Upper lobe of left lung (tissue), 6 donors: ENCODE measurements at places on chromosomes 16 and 17. TPM values are rescaled to one million over a fixed set of nuclear protein-coding genes. Genes with fewer than 3 reads are reported as not detected.

GRCh38 chr17:18226284-18226945 is 980 bp downstream of the LLGL1 start:
- peak overlapping the region; percentile 75 for H3K27ac ChIP-seq
- H3K36me3 ChIP-seq = no peaks in the 10 kb centered on the region
- peaks cover 16% of the 10 kb centered on the region for H3K4me1 ChIP-seq
- peak overlapping the region; percentile 49 for H3K4me3 ChIP-seq
- no peak for DNase-seq

DNA sequence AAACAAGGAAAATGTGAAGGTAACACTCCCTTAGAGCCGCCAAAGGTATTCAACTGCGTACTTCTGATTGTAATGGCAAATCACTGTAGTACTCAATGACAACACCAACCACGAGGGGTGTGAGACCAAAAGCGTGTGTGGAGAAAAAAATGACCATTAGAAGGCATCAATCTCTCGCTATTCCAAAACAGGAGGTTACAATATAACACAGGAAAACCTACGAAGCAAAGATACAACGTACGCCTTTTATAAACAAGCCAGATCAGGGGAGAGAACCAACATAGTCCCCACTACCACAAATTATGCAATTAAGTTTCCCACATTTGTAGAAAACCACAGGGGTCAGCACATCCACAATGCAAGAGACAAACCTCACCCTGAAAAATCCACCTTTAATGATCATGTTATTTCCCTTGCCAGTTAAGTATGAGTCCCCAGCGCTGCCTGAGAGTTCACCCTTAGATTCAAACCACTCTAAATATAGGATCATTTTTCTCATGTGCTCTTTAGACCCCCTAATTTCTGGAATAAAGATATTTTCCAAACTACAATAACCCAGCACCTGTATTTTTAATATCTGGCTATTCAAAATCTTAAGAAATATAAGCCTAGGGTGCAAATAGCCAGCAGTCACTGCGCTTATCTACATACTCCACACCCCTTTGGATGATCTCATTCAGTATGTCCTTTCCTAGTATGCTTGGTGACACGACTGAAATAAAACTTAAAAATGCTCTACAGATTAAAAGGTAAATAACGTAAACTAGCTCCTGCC is 12.4 kb downstream of the TEX14 start:
- H3K36me3 ChIP-seq = no peaks in the 10 kb centered on the region
- no peak for DNase-seq
- no peaks in the 10 kb centered on the region for H3K4me1 ChIP-seq
- H3K4me3 ChIP-seq = no peak overlapping the region
- H3K27ac ChIP-seq = no peak overlapping the region
- H3K27me3 ChIP-seq = no peaks in the 10 kb centered on the region

- H3K36me3 ChIP-seq = peaks cover 12% of the 10 kb centered on the region
- no peaks in the 10 kb centered on the region for H3K27me3 ChIP-seq
- no peak overlapping the region for H3K4me3 ChIP-seq
Measured at GRCh38 chr16:27238016-27238587, 30.5 kb downstream of the NSMCE1 start.

DNA sequence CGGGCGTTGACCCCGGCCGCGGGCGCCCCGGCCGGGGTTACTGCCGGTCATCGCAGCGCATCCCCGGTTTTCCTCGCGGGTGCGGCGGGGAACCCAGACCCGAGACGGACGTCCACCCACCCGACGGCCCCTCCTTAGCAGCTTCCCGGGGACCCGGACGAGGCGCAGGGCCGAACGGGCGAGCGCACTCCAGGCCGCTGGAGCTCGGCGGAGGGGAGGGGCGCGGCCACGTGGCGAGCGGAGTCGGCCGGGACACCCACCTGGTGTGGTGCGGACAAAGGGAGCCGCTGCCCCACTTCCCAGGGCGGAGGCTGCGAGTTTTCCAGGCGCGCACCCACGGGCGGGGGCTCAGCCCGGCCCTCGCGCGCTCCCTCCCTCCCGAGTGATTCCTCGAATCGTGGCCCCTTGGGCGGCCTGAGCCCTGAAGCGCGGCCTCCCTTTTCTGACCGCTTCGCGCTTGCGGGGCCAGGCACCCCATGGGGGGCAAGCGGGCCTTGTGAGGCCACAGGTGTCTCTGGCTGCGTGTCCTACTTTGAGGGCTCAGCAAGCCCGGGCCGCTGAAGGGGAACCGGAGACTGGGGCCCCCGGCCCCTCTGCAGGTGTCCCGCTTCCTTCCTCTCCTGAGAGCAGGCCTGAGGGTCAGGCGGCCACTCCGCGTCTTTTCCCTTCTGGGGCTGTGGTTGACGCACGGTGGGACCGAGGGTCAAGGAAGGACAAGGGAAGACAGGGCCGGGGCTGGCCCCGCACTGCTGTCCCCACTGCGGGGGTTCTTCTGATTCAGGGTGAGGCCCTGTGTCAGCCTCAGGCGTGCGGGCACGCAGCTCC is 1.1 kb upstream of the FASN start:
- H3K4me1 ChIP-seq = peaks cover 41% of the 10 kb centered on the region
- H3K36me3 ChIP-seq = peaks cover 20% of the 10 kb centered on the region
- peak overlapping the region; percentile 92 for H3K4me3 ChIP-seq

- H3K4me3 ChIP-seq = no peak overlapping the region
- peak; percentile 63 for DNase-seq
- H3K4me1 ChIP-seq = peaks cover 3% of the 10 kb centered on the region
- H3K27ac ChIP-seq = no peak overlapping the region
- H3K27me3 ChIP-seq = no peaks in the 10 kb centered on the region
- no peaks in the 10 kb centered on the region for H3K36me3 ChIP-seq
Measured at GRCh38 chr17:44587339-44587738, 30.1 kb downstream of the FZD2 start.

DNA sequence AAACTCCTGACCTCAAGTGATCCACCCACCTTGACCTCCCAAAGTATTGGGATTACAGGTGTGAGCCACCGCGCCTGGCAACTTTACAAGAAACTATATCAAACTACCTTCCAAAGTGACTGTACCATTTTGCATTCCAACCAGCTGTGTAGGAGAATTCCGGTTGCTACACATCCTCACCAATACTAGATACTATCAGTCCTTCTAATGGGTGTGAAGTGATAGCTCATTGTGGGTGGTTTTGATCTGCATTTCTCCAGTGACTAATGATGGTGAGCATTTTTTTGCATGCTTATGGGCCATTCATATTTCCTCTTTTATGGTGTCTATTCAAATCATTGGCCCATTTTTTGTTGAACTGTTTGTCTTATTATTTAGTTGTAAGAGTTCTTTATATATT is 37.7 kb downstream of the SCNN1B start:
- H3K27me3 ChIP-seq = no peaks in the 10 kb centered on the region
- H3K27ac ChIP-seq = no peak overlapping the region
- no peak for DNase-seq

GRCh38 chr16:49833796-49834530 is 21.9 kb downstream of the ZNF423 start:
- no peak overlapping the region for H3K4me3 ChIP-seq
- no peaks in the 10 kb centered on the region for H3K36me3 ChIP-seq
- DNase-seq = no peak

- H3K36me3 ChIP-seq = no peaks in the 10 kb centered on the region
- H3K27me3 ChIP-seq = no peaks in the 10 kb centered on the region
- H3K27ac ChIP-seq = no peak overlapping the region
- no peak overlapping the region for H3K4me3 ChIP-seq
Measured at GRCh38 chr17:10357768-10358167, 15.0 kb downstream of the MYH13 start.

GRCh38 chr16:10552998-10553491 is 27.4 kb downstream of the EMP2 start:
- H3K4me1 ChIP-seq = peaks cover 42% of the 10 kb centered on the region
- H3K27ac ChIP-seq = peak overlapping the region; percentile 70
- H3K36me3 ChIP-seq = no peaks in the 10 kb centered on the region
- DNase-seq = no peak

DNA sequence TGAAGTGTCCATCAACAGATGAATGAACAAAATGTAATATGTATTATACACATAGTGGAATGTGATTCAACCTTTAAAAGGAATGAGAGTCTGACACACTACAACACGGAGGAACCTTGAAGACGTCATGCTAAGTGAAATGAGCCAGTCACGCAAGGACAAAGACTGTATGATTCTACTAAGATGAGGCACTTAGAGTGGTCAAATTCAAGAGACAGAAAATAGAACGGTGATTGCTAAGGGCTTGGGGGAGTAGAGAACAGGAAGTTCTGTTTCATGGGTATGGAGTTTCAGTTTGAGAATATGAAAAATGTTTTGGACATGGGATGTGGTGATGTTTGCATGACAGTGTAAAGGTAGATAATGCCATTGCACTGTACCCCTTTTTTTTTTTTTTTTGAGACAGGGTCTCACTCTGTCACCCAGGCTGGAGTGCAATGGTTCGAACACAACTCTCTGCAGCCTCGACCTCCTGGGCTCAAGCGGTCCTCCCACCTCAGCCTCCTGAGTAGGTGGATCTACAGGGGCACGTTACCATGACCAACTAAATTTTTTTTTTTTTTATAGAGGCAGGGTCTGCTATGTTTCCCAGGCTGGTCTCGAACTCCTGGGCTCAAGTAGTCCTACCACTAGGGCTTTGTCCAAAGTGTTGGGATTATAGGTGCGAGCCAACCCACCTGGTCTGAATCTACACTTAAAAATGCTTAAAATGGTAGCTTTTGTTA is 2.9 kb upstream of the CCDC102A start:
- no peaks in the 10 kb centered on the region for H3K36me3 ChIP-seq
- H3K4me3 ChIP-seq = no peak overlapping the region
- DNase-seq = no peak
- H3K4me1 ChIP-seq = peaks cover 22% of the 10 kb centered on the region
- H3K27me3 ChIP-seq = no peaks in the 10 kb centered on the region

DNA sequence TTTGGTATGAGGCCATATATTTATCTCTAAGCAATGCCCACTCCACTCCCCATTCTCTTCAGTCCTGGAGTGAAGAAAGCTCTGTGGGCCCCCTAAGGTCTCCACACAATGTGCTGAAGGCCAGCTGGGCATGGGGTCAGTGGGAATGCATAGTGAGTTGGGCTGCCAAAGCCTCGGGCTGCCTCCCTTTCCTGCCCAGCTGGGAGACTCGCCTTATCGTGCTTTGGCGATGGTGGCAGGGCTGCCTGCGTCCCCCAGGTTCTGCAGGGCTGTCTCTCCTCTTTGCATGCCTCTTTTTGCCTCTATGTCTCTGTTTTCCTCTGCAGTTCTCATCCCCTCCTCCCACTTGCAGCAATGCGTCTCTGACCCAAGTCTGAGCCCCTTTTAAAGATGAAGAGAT is 116.5 kb downstream of the CYLD start:
- DNase-seq = peak; percentile 29
- no peaks in the 10 kb centered on the region for H3K36me3 ChIP-seq
- no peaks in the 10 kb centered on the region for H3K4me1 ChIP-seq
- H3K4me3 ChIP-seq = no peak overlapping the region
- no peaks in the 10 kb centered on the region for H3K27me3 ChIP-seq

- H3K4me3 ChIP-seq = no peak overlapping the region
- no peaks in the 10 kb centered on the region for H3K27me3 ChIP-seq
- no peak overlapping the region for H3K27ac ChIP-seq
Measured at GRCh38 chr17:77856551-77857305, 101.8 kb upstream of the TNRC6C start.

DNA sequence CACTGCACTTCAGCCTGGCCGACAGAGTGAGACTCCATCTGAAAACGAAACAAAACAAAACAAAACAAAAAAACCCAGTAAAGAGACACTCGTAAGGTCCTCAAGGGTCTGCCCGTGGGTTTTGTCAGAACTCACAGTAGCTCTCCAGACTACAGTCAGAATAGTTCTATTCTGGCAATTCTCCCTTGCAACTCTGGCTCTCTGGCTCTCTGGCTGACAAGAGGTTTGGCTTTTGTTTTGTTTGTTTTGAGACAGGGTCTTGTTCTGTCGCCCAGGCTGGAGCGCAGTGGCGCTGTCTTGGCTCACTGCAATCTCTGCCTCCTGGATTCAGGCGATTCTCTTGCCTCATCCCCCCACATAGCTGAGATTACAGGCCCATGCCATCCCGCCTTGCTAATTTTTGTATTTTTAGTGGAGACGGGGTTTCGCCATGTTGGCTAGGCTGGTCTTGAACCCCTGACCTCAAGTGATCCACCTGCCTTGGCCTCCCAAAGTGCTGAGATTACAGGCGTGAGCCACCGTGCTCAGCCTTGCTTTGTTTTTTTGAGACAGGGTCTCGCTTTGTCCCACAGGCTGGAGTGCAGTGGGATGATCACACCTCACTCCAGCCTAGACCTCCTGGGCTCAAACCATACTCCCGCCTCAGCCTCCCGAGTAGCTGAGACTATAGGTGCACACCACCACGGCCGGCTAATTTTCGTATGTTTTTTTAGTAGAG is 20.5 kb upstream of the CHP2 start:
- no peaks in the 10 kb centered on the region for H3K27me3 ChIP-seq
- no peaks in the 10 kb centered on the region for H3K36me3 ChIP-seq
- H3K4me3 ChIP-seq = no peak overlapping the region

DNA sequence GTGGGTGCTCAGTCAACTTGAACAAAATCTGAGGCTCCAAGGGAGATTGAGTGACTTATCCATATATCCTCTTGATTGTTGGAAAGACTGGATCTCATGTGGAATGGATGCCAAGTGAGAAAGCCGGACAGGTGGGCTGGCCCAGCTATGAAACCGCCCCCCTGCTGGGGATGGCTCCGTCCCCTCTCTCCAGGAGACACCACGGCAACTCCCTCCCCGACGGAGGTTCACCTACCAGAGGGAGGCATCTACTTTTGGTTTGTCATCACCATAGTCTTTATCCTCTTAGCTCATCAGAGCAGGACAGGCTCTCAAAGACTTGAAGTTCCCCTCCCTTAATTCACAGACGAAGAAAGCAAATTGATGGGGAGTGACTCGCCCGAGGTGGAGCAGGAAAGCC is 1.8 kb upstream of the ALG1 start:
- peaks cover 8% of the 10 kb centered on the region for H3K36me3 ChIP-seq
- H3K27ac ChIP-seq = no peak overlapping the region
- H3K4me1 ChIP-seq = peaks cover 17% of the 10 kb centered on the region
- DNase-seq = no peak

The CALB2 gene
- 3.3 TPM for total RNA-seq

The CACNG1 gene
- total RNA-seq = not detected

The GNG13 gene
- total RNA-seq = not detected

The KRT23 gene
- 2.8 TPM for total RNA-seq

The VMO1 gene
- not detected for total RNA-seq
